ENCODE measurements at places on chromosomes 7 and 10.

GRCh38 chr7:152522571-152523067 is 86.8 kb upstream of the KMT2C start:
- DNase-seq, result no peak

GRCh38 chr10:116268976-116269375 is 4.0 kb downstream of the GFRA1 start:
- no peak for DNase-seq

DNA sequence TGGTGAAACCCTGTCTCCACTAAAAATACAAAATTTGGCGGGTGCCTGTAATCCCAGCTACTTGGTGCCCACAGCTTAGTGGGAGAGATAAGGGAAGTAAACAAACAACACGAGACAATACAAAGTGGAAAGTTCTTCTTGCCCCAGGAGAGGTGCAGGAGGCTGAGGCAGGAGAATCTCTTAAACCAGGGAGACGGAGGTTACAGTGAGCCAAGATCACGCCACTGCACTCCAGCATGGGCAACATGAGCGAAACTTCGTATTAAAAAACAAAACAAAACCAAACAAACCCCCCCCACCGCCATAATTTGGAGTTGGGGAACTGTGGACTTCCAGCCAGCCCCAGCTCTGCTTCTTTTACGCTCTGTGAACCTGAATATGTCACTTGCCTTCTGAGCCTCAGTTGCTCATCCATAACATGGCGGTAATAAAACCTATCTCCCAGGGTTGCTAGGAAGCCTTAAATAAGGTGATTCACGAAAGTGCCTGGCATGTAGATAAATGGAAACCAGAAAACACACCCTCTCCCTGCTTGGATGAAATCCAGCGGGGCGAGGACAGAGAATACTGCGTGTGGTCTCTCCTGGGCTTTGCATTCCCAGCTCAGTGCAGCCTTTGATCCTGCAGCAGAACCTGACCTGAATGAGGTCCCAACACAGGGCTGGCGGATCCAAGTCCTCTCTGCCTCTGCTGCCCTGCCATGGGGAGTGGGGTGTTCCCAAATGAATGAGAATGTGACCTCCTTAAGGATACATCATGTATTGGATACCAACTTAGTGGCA is 10.2 kb downstream of the MLXIPL start:
- no peak for DNase-seq

- no peak for DNase-seq
These were observed 770.4 kb downstream of the TNS3 start for GRCh38 chr7:46811529-46811928.

- DNase-seq, result no peak
These were observed 84.2 kb upstream of the DIP2C start for GRCh38 chr10:773562-774161.

DNA sequence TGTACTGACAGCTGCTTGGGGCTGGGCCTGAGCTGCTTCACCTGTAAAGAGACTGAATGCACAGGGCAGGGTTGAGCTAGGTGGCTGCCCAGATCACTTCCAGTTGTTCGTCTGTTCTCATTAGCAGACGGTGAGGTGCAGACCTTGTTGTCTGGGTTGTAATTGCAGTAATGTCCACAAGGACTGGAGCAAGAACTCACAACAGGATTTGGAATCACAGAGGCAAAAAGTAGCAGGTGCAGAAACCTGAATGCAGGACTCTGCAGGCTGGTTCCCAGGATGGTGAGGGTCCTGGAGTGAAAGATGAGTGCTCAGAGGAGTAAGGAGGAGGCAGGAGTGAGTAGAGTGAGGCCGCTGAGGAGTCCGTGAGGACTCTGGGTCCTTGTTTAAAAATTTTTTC is 9.2 kb downstream of the ZSCAN25 start:
- no peak for DNase-seq

- no peak for DNase-seq
These were observed 25.3 kb downstream of the VPS41 start for GRCh38 chr7:38883706-38884105.

GRCh38 chr10:42783181-42783549 is 570 bp downstream of the BMS1 start:
- no peak for DNase-seq

DNA sequence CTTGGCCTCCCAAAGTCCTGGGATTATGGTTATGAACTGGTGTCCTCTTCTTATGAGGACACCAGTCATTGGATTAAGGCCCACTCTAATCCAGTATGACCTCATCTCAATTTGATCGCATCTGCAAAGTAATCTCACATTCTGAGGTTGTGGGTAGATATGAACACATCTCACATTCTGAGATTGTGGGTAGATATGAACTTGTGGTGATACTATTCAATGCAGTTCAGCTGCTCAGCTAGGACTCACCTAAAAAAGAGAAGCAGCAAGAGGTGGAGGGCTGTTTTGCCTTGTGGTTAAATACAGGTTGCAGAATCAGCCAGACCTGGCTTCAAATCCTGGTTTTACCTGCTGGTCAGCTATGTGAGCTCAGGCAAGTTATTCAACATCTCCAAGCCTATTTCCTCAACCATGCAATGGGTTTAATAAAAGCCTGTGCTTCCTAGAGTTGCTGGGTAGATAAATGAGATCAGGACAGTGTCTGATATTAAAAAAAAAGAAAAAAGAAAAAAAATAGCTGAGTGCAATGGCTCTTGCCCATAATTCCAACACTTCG is 8.5 kb upstream of the BAG3 start:
- no peak for DNase-seq

DNA sequence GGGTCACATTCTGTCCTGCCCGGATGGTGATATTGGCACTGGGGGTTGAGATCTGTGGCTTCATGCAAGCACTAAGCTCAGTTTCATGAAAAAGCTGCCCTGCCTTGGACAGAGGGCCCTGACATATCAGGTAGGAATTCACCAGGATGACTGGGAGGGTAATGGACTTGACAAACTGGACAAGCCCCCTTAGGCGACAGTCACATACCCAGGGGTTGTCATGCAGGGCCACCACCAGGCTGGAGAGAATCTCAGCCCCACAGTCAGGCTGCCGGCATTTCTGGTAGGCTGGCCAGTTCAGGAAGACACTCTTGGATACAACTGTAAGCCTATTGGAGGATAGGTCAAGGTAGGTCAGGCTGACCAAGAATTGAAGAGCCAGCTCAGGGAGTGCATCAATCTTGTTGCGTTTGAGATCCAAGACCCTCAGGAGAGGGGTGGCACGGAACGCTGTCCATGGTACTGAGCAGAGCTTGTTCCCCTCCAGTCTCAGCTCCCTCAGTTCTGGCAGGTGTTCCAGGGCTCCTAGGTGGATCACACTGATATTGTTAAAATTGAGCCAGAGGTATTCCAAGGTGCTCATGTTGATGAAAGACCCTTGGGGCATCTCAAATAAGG is 824 bp downstream of the LRIT2 start:
- DNase-seq, result no peak

- DNase-seq, result no peak
These were observed 2.6 kb downstream of the GJD4 start for GRCh38 chr10:35607475-35608327.

All from stimulated activated CD8-positive, alpha-beta memory T cell treated with anti-CD3 and anti-CD28 coated beads, Interleukin-7, amount 100 ng/mL, for 1 hour (primary cell).